ENCODE measurements at places on chromosomes 4 and X.

DNA sequence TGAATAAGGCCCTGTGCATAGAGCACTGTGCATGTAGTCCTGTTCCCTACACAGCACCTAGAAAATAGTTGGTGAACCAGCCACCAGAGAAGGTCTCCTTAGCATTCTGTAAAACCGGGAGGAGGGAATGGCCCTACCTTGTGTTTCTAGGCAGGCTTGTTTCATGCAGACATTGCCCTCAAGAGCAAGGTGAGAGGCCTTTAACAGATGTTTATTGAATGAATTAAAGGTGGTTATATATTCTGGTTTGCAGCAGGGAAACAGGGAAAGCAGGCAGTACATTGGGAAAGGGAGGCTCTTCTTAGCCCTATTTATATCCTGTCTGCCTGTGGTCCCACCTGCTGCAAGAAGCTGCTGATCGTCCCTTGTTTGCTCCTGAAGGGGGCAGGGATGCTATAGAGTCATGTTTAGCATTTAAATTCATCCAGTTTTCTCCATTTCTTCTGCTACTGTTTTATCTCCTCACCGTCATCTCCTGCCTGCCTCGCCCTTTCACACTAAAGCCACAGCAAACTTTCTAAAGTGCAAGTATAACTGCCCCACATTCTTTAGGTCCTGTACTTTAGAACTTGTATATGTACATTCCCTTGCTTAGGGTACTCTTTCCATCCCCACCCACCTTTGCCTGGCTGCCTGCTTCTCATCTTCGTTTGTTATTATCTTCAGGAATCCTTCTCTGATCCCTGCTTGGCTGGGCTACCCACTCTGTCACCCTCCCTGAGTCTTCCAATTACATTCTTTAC lies 60.3 kb downstream of the EGF start:
- DNase-seq, result no peak

DNA sequence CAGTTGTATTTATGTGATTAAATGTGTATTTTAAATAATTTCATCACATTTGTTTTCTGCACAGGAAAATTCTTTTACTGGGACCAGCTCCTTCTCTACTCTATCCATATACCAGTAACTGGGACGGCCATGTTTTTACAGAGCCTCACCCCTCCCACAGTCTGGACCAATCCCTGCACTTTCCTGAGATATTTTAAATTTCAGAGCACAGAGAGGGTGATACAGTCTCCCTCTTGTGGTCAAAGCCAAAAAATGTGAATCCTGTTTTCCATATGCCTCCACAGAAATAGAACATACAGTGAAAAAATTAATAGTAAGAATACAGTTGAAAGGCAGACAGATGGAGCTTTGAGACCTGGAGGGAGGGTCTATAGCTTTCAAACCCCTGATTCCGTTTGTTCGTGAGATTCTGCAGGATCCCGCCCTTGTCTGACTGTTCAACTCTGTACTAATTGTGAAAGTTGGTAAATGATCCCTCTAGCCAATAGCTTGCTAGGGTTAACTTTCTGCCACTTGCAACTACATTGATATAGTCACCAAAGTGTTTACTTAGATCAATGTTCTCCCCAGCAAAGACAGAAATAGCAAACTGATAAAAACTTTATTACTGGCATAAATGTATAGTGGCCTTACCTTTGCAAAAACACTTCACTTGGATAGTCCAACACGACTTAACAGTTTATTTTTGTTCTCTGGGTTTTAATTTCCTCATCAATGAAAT lies 172.2 kb downstream of the PPARGC1A start:
- peak; percentile 12 for DNase-seq

GRCh38 chr4:185657699-185658098 lies 122.4 kb upstream of the PDLIM3 start:
- no peak for DNase-seq

GRCh38 chr4:106426069-106426468 lies 57.5 kb upstream of the GIMD1 start:
- no peak for DNase-seq

GRCh38 chr4:44777115-44777514 lies 50.8 kb upstream of the GNPDA2 start:
- no peak for DNase-seq

Data from foreskin fibroblast (primary cell).